ENCODE measurements at places on chromosomes 7 and 10.

DNA sequence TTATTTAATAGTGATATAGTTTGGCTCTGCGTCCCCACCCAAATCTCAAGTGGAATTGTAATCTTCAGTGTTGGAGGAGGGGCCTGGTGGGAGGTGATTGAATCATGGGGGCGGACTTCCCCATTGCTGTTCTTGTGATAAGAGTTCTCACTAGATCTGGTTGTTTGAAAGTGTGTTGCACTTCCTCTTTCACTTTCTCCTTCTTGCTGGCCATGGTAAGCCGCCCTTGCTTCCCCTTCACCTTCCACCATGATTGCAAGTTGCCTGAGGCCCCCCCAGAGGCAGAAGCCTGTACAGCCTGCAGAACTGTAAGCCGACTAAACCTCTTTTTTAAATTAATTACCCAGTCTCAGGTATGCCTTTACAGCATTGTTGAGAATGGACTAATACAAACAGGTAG is 101.4 kb downstream of the MTPAP start:
- DNase-seq, result no peak

DNA sequence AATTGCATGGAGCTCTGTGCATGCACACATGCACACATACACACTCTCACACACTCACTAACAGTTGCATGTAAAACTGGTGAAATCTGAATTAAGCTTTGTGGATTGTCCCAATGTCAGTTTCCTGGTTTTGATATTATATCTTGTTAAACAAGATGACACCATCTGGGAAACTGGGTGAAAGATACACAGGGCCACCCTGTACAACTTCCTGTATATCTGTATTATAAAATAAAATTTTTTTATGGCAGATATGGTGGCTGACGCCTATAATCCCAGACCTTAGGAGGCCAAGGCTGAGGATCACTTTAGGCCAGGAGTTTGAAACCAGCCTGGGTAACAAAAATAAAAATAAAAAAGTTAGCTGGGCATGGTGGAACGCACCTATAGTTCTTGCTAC is 87.4 kb downstream of the PTPN20 start:
- no peak for DNase-seq

- no peak for DNase-seq
Observed at GRCh38 chr7:90320801-90321494, at the start of gene FAM237B. Gene FAM237B, minus strand, starts transcription at chr7:90321304. Its CDS starts 1,556 bp downstream, at chr7:90319748.

GRCh38 chr7:93799750-93800357 is 90.7 kb downstream of the TFPI2 start:
- no peak for DNase-seq

DNA sequence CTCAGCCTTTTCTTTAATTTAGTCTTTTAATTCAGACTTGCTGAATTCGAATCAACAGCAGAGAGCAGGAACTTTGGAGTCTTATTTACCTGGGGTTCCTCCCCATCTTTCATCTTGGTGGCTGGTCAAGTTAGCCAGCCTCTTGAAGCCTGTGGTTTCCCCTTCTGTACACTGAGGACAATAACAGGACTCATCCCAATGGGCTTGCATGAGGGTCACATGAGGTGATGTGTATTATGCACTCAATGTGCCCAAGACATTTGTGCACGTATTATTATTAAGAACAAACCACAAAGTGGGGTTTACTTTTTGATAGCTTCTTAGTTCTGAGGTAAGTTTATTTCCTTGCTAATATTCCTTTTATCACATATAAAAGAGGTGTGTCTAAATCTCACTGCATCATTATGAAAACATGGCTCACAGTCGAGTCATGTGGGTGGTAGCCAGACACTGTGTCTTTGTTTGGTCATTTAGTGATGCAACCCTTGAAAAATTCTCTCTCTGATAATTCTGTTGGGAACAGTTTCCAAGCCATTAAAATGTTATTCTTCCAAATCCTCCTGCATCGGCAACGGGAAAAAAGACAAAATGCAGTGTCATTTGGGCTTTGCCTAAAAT is 86.5 kb upstream of the GRB10 start:
- DNase-seq, result no peak

GRCh38 chr10:116809483-116810119 is 39.7 kb upstream of the ENO4 start:
- DNase-seq, result no peak

DNA sequence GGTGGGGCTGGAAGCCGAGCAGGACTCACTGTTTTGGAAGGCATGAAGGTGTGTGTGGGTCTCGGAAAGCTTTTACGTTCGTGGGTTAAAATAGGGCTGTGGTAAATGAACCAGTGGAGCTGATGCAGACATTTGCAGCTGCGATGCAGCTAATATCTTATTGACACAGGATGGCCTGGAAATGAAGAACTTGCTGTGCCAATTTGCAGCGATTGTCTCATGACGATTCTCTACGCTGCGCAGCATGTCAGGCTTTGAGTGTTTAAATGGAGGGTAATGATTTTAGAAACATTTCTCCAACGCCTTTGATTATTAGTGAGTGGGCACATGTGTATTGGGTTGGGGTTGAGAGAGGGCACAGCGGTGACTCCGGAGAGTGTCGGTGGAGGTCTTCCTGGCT is 136.0 kb downstream of the ACTR3B start:
- DNase-seq, result no peak

DNA sequence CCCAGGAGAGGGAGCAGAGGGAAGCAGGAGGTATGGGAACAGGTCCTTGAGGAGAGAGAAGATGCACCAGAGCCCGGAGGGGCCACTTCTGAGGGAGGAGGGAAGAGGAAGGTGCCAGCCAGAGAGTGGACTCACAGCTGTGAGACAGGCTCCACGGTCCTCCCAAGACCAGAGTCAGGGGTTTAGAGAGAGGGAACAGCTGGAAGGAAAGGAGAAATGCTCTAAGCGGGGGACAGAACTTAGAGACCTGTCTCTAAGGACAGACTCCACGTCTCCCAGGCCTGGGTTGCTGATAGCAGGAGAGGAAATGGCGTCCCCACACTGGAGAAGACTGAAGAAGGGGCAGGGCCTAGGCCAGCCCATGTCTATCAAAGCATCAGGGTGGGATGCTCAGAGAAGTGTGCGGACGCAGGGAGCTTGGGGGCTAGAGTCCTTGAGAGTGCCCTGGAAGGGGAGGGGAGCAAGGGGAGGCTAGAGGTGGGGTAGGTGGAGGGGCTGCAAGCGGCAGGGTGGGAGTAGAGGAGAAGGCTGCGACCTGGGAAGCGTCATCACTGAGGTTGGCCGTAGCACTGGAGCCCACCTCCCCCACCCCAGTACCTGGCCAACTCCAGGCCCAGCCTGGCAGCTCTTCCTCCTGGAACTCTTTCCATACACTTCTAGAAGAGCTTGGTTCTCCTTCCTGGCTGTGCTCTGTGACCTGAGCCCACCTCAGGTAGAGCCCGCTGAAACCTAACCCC is 25.6 kb upstream of the GRID1 start:
- no peak for DNase-seq

GRCh38 chr10:114881417-114881816 is 56.6 kb upstream of the TRUB1 start:
- no peak for DNase-seq

- DNase-seq, result no peak
Observed at GRCh38 chr7:91355695-91356435, 91.6 kb downstream of the FZD1 start.

GRCh38 chr10:88952647-88953111 is at the start of gene ACTA2:
Gene ACTA2, minus strand, starts transcription at chr10:88952773. Its CDS starts 3,843 bp downstream, at chr10:88948930.
- DNase-seq, result no peak

DNA sequence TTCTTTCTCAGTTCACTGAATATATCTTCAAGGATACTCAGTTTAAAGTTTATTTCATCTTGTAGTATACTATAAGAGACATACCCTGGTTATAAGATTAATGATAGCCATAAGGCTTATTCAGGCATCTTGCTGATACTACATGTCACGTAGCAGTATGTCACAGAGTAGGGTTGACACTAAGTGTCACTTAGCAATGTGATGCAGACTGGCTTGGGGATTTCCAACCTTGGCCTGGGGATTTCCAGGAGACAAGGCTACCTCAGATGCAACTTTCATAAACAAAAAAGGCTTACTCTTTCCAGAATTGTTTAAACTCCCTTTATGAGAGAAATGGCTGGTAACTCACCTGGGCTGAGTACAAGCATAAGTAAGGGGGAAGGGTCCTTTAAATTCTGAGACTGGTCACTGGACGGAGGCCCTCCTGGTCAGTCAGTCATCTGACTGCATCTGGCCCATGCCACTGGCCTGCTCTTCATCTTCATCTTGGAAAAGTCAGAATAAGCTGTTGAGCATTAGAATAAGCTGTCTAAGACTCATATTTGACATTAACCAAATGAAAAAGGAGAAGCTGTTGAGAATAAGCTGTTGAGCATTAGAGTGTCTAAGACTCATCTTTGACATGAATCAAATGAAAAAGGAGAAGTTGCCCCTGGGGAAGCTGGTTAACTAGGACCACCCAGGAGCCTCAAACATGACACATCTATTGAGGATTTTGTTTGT is 9.5 kb downstream of the SLC13A1 start:
- DNase-seq, result no peak

GRCh38 chr10:123582084-123582989 is 83.8 kb upstream of the GPR26 start:
- DNase-seq, result peak; percentile 25

DNA sequence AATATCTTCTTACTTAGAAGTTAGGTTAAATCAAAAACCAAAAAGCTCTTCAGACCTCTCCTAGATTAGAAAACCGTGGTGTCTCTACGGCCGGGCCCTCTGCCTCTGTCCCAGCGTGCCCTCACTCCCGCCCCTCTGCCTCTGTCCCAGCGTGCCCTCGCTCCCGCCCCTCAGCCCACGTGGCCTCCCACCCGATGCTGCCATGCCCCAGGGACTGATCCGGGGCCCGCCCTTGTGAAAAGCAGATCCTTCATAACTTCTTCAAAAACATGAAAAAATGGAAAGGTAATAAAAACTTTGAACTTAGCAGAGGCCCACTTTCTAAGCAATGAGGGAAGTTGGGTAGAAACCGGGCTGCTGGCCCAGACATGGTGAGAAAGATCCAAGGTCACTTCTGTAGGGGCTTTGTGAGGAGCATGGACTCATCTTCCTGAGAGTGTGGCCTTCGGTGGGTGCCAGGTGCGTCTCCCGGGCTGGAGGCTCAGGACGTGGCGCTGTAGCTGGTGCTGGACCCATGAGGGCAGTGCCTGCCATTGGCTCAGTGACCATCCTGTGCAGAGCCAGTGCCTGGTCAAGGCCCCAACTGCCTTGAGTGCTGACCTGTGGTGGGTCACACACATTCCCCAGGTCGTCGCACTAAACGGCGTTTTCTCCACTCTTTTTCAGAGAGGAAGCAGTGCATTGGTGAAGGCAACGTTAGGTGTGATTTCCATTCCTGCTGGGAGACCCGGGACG is 4.9 kb upstream of the DPYSL4 start:
- no peak for DNase-seq

GRCh38 chr7:43649755-43650274 is 66.9 kb downstream of the STK17A start:
- peak; percentile 27 for DNase-seq

GRCh38 chr7:158075633-158076001 is 512.0 kb downstream of the PTPRN2 start:
- no peak for DNase-seq

DNA sequence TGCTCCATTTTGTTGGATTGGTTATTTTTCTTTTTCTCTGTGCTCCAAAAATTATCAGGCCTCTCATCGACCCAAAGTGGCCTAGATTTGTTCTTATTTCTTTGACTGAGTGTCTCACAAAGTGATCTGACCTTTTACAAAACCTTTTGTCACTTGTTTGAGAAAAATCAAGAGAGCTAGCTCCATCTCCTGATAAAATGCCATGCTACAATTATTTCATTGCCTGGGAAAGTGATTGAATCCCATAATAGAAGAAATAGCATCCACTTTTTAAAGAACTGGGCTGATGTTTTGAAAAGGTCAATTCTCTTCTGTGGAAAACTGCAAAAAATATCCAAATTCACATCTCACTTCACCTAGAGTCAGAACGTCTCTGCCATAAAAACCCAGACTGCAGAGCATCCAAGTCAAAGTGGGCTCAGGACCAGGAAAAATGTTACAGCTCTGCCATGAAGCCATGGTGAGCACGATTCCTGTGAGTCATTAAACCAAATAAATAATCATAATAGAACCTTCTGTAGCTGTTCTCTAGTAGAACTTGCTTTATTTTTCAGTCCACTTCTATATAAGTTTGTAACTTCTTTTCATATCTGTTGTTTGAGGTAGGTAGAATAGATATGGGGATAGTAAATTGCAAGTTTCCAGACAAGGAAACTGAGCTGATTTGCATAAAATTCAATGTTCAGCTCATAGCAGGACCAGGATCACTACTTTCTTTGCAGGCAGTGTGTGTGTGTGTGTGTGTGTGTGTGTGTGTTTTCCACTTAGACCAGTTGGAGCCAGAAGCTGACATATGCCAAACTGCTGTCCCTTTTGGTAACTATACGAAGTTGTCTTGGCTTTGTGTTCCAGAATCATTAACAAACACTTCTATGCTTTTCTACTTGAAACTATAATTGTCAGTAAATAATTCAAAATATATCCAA is 632.5 kb upstream of the ANKRD30A start:
- no peak for DNase-seq

- DNase-seq, result no peak
Observed at GRCh38 chr7:31724696-31725095, 37.7 kb downstream of the PPP1R17 start.

DNA sequence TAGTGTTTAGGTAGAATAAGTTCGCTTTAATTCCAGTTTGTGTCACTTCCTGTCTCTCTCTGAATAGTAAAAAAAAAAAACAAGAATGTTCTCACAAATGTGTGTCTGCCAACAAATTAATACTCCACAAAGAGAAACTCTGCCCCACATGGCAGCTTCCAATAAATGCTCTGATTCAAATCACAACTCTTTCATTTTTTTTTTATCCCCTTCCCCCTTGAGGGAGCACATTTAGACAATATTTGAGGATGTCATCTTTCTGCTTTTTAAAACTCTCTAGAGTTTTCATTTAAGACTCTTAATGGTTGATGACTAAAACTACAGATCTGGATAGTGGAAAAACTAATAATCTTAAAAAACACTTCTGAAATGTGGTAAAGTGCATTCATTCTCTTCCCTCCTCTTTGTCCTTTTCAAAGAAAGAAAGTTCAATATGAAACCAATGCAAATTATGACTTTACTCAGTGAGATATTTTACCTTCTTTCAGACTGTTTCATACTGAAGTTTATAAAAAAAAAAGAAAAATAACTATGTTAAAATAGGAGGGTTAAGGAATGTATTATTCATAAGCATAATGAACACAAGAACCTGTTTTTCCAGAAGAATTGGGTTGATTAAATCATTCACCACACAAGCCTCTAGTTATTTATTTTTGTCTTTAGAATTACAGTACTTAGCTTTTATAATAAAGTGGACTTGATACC is 42.3 kb downstream of the ARID5B start:
- DNase-seq, result no peak

DNA sequence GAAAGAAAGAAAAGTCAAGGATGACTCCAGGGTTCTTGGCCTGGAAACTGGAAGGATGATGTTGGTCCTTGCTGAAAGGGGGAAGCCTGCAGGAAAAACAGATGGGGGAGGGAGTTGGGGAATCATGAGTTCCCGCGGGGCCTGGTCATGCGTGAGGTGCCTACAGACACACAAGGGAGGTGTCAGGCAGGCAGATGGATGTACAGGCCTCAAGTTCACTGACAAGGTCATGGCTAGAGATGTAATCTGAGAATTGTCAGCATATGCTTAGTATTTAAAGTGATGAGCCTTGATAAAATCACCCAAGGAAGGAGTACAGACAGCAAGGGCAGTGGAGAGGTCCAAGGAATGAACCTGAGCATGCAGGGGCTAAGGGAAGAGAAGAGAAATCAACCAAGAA is 46.8 kb downstream of the DLG5 start:
- DNase-seq, result no peak
